ENCODE measurements at places on chromosomes 2 and 18.

- no peak for DNase-seq
Observed at GRCh38 chr18:8142932-8143331, 466.3 kb upstream of the RAB12 start.

GRCh38 chr2:579351-579886 is 97.8 kb downstream of the TMEM18 start:
- no peak for DNase-seq

DNA sequence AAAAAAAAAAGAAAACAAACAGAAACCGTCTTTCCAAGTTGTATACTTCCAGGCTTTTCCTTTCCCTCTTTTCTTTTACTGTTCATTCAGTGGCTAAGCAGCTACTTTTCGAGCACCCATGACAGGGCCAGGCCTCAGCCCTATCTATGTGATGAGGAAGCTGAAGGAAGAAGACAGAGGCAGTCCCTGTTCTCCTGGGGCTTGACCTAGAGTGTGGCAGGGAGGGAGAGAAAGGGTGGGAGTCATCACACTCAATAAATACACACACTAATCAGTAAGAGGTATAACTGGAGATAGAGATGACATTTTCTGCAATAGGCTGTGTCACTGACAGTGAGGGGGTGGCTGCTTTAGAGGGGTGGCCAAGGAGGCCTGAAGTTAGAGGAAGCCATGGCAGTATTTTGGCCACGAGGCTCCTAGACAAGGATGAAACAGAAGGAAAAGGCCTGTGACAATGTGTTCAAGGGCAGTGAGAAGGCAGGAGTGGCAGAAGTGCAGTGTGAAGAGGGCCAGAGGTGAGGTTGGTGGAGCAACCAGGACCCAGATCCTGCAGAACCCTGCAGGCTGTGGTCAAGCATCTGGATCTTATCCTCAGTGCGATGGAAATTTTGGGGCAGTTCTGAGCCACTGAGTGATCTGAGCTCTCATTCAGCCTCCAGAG is 131.8 kb upstream of the TTC39C start:
- DNase-seq = no peak

GRCh38 chr2:96146153-96146880 is 1.1 kb upstream of the DUSP2 start:
- DNase-seq = peak; percentile 78

DNA sequence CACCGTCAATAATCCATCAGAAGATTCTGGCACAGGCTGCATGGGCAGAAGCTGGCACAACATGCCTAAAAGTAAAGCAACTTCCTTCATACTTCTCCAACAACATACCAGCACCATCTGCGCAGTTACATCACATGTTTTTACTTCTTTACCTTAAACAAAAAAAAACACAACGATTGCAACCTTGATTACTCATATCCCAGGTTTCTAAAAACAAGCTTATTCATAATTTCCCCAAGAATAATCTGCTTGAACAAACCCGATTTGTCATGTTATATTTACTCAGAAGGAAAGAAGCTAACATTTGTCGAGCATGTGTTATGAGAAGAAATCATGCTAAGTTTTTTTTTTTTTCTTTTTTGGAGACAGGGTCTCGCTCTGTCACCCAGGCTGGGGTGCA is 54.7 kb downstream of the THADA start:
- no peak for DNase-seq

All from stimulated activated CD8-positive, alpha-beta memory T cell treated with anti-CD3 and anti-CD28 coated beads, Interleukin-7, amount 100 ng/mL, for 24 hours (primary cell).